Stimulated activated CD4-positive, alpha-beta T cell treated with anti-CD3 and anti-CD28 coated beads, Interleukin-1b, Interleukin-23, amount 100 ng/mL, for 1 hour (primary cell): ENCODE measurements at places on chromosomes 6 and 20.

GRCh38 chr6:110561696-110562095 is 85.3 kb upstream of the SLC22A16 start:
- DNase-seq = no peak

DNA sequence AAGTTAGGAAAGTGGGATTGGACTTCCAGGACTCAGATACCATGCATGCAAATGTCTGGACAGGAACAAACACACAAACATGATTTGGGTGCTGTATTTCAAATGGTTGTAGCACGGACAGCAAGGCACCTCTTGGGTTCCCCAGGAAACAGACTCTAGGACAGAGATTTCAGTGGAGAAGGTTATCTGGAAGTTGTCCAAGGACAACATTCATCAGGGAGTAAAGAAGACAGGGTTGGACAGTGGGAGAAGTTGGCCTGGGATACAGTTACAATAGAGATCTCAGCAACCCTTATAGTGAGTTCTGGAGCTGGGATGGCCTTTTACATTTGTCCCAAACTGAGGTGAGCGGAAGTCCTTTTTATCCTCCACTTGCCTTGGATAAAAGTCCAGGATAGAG is 19.8 kb upstream of the TINAG start:
- DNase-seq = no peak

GRCh38 chr6:31246051-31246521 is 25.8 kb downstream of the HLA-C start:
- no peak for DNase-seq

- no peak for DNase-seq
Observed at GRCh38 chr20:8018958-8019245, 659 bp downstream of the TMX4 start.

- peak; percentile 40 for DNase-seq
Observed at GRCh38 chr6:31270788-31271640, 878 bp downstream of the HLA-C start.

DNA sequence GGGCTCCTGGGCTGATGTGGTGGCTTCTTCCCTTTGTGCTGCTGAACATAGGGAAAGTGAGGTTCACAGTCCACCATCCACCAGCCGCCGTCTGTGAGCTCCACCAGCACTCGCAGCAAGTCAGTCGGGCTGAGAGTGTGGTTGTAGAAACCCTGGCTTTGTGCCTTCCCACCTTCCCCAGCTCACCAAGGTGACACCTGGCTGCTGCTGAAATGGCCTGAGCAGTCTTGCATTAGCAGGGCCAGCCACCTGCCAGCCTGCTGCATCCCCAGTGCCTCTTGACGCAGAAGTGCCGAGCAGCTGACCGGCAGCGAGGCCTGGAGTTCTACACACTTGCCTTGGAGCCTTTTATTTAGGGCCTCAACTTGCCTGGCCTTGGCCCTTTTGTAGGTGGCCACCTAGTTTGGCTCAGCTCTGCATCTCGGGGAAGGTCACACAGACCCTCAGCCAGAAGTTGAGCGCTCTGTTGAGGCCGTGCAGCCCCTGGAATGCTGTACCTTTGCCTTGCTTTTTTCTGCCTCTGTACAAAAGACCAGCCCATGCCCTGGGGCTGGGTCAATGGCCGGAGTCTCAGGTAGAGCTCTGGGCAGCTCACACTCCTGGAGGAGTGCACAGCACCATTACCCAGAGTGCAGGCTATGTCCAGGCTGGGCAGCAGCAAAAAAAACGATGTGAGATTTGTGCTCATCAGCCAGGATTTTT is 76.5 kb downstream of the PTPN1 start:
- DNase-seq = no peak

DNA sequence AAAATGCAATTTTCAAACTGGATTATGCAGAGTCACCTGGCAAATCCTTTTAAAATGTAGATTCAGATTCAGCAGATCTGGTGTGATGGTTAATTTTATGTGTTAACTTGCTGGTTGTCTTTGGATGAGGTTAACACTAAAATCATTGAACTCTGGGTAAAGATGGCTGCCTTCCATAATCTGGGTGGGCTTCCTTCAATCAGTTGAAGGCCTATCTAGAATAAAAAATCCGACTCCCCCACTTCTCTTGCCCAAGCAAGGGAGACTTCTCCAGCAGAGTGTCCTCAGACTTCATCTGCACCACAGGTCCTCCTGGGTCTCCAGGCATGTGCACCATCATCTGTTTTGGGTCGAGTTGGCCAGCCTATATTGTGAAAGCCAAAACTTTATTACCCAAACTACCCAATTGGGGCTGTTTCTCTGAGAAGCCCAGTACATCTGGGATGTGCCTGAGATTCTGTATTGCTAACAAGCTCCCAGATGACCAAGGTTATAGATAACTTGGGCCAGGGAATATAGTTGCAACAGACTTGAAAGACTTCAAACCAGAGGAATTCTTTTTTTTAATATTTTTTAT is 1.6 kb upstream of the SLC17A5 start:
- no peak for DNase-seq

GRCh38 chr6:67986694-67987232 is 648.3 kb upstream of the ADGRB3 start:
- no peak for DNase-seq

GRCh38 chr20:35173576-35174192 is 1.8 kb downstream of the PROCR start:
- DNase-seq = no peak

DNA sequence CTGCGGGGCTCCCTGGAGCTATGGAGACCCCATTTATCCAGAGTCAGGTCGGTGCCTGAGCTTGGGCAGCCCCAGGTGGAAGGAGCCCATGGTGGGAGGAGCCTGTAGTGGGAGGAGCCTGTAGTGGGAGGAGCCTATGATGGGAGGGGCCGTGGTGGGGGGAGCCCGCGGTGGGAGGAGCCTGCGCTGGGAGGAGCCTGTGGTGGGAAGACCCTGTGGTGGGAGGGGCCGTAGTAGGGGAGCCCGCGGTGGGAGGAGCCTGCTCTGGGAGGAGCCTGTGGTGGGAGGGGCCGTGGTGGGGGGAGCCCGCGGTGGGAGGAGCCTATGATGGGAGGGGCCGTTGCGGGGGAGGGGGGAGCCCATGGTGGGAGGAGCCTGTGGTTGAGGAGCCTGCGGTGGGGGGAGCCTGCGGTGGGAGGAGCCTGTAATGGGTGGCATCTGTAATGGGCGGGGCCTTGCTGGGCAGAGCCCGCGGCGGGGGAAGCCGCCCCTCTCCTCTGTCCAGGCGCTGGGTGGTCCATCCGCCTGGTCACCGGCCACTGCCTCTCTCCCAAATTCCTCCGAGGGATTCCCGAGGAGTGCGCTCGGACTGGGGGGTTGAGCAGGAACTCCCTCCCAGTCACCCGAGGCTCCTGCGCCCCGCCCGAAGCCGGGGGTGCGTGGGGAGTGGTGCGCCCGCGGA is 567 bp upstream of the FNDC11 start:
- DNase-seq = peak; percentile 91

- DNase-seq = no peak
Observed at GRCh38 chr6:118485601-118486550, 62.2 kb upstream of the PLN start.

DNA sequence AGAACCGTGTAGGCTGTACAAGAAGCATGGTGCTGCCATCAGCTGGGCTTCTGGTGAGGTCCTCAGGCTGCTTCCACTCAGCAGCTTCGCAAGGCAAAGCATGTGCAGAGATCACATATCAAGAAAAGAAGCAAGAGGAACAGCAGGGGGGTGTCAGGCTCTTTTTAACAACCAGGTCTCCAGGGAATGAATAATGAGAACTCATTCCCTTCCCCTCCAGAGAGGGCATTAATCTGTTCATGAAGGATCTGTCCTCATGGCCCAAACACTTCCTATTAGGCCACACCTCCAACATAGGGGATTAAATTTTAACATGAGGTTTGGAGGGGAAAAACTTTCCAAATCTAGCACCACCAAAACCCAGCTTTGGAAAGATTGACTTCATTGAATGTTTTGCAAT is 20.0 kb downstream of the GINM1 start:
- no peak for DNase-seq

- no peak for DNase-seq
Observed at GRCh38 chr20:61312925-61313324, 60.9 kb downstream of the CDH4 start.

DNA sequence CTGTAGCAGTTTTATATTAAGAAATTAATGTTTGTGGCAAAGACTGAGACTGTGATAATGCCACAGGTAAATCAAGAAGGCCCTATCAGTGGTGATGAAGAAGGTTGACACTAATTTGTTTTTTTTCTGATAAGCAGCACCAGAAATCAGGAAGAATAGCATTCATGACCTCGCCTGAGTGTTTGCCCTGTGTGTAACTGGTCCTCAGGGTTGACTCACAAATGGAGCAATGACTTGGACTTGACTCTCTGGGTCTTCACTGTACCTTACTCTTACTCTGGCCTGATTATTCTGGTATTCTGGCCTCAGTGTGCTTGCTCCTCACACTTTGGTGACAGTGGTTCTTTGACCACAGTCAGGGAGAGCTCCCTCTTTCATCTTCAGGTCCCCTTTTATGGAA is 243.9 kb downstream of the HAO1 start:
- no peak for DNase-seq

DNA sequence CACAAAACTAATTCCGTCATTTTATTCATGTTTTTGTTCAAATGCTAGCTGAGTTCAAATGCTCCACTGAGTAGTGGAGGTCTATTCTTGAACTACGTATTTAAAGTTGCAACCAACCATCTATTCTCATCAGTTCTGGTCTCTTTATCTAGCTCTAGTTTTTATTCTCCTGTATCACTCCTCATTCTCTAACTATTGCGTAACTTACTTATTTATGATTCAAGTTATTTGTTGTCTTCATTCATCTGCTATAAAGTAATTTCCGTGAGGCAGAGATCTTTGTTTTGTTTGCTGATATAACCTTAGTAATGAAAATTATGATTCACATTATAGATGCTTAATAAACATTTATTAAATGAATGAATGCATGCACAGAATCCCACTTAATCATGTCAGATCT is 221.6 kb upstream of the ASCC3 start:
- no peak for DNase-seq

- DNase-seq = no peak
Observed at GRCh38 chr6:170114956-170115855, 175.7 kb downstream of the DLL1 start.

DNA sequence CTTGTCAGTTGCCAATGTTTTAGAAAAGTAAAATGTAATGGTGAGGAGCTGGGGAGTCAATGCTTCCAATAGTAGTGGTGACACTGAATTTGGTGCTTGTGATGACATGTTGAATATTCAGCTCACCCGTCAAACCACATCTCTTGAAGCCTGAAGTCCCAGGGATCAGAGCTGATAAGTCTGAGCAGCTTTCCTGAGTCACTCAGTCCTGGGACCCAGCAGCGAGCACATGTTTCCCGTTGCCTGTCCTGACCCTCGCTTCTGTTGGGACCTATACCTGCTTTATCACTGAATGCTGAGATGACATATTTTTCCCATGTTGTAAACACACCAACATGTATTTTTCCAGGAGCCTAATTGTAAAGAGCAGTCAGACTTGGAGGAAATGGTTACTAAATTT is 693.6 kb downstream of the QKI start:
- no peak for DNase-seq

- DNase-seq = no peak
Observed at GRCh38 chr20:19964289-19965265, 52.6 kb upstream of the NAA20 start.

GRCh38 chr6:133230052-133230451 is 11.1 kb upstream of the EYA4 start:
- no peak for DNase-seq

GRCh38 chr20:36271639-36272546 is 34.2 kb upstream of the DLGAP4 start:
- no peak for DNase-seq

DNA sequence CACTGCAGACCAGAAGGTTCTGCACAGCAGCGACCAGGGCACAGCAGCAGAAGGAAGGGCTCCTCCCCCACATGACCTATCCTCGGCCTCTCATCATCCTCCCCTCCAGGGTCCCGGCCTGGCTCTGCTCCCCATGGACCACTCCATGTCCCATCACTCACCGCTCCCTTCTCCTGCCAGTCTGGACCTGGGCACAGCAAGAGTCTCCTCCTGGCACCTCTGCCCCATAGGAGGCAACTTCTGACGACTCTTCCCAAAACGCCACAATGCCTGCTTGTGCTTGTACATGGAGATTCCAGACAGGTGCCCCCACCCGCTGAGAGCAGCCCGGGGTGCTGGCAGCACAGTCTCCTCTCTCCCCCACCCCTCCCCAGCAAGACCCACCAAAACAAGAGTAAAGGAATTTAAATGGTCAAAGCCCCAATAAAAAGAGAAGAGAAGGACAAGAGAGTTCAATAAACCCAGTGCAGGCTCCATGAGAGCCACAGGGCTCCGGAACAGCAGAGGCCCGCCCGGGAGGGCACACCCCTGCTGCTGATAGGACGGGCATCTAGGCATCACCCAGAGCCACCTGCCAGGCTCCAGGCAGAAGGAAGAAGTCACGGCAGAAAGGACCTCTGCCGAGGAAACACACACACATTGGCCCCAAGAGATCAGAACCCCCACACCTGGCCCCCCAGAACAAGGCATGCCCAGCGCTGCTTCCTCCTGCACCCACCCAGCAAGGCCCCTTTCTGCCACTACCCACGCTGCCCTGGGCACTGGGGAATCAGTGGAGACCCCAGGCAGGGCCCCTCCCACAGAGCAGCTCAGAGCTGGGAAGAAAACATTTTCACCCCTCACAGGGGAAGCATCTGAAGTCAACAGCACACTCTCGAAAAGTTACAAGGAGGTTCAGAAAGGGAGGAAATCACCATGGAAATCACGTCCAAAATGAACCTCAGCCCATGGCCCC is 15.2 kb downstream of the TAF4 start:
- DNase-seq = no peak

- DNase-seq = no peak
Observed at GRCh38 chr20:32663335-32664011, 10.3 kb downstream of the C20orf203 start.

- DNase-seq = no peak
Observed at GRCh38 chr6:159929819-159930218, 39.0 kb downstream of the MAS1 start.

DNA sequence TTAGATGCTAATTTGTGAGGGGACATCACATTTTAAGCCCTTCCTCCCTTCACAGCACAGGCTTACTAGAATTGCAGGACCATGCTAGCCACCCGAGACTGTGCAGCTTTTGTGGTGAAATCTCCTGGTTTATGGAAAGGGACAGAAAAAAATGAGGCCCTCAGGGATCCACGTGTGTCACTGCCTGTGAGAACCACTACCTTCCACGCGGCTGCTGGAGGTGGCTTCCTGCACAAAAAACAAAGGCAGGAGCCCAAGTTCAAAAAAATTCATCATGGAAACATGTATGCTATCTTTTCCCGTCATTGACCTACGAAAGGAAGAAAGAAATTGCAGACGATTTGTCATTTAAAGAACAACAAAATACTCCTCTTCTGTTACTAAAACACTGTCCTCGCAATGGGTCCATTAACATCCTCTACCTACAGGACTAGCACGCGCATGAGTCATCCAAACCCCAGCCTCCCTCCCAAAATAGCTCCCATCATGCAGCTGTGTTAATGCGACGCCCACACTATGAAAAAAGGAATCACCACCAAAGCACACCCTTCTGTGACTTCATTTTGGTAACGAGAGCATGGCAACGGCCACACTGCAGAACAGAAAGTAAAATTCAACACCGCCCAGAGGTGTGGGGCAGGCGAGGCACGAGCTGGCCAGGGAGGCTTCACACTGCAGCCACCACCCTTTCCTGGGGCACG is 45.7 kb downstream of the RAMACL start:
- DNase-seq = peak; percentile 25

GRCh38 chr6:30156774-30157173 is 4.2 kb downstream of the TRIM10 start:
- no peak for DNase-seq
